ENCODE measurements at places on chromosomes 13 and 19.

GRCh38 chr19:28103921-28104320 is 1109.0 kb downstream of the UQCRFS1 start:
- DNase-seq: no peak

- no peak for DNase-seq
Observed at GRCh38 chr13:39773833-39774232, 118.4 kb downstream of the COG6 start.

DNA sequence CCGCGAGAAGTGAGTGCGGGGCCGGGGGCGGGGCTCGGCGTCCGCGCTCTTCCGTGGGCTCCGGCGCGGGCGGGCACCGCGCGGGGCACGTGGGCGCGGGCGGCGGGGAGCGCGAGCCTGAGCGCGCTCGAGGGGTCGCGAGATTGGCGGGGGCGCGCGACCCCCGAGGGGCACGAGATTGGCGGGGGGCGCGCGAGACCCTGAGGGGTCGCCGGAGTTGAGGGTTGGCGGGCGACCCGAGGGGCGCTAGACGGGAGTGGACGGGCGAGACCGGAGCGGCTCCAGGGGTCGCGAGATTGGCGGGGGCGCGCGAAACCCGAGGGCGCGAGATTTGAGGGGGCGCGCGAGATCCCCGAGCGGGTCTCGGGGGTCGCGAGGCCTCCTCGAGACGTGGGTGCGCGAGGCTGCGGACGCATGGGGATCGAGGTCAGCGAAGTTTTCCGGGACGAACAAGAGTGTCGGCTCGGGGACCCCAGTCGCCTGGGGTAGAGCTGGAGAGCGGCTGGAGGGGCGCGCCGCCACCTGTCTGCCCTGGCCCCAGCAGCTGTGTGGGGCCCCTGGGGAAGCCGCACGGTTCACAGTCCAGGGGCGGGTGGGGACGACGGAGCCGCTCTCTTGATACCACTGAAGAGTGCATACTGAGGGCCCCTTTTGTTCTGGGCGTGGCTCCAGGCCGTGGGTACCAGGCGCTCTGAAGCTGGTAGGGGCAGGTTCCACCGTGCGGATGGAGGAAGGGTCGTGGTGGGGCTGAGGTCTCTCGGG is 682 bp downstream of the SSBP4 start:
- DNase-seq: no peak

- DNase-seq: no peak
Observed at GRCh38 chr13:51093574-51093973, 17.5 kb downstream of the C13orf42 start.

- DNase-seq: no peak
Observed at GRCh38 chr19:2043961-2044708, 6.9 kb downstream of the MKNK2 start.

DNA sequence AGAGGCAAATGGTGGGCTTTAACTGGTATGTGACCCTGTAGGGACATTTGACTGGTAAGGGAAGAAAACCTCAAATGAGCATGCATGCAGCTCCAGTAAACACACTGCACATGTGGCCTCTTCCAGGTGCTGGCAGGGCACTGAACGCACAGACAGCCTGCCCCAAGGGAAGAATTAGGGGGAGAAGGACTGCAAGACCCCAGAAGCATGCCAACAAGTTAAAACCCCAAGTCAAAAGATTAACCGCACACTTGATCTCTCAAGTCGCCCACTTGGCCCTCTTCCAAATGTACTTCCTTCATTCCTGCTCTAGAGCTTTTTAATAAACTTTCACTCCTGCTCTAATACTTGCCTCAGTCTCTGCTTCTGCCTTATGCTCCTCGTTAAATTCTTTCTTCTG is 46.9 kb upstream of the SLITRK1 start:
- DNase-seq: no peak

GRCh38 chr19:42129399-42130253 is 2.6 kb downstream of the POU2F2 start:
- no peak for DNase-seq

DNA sequence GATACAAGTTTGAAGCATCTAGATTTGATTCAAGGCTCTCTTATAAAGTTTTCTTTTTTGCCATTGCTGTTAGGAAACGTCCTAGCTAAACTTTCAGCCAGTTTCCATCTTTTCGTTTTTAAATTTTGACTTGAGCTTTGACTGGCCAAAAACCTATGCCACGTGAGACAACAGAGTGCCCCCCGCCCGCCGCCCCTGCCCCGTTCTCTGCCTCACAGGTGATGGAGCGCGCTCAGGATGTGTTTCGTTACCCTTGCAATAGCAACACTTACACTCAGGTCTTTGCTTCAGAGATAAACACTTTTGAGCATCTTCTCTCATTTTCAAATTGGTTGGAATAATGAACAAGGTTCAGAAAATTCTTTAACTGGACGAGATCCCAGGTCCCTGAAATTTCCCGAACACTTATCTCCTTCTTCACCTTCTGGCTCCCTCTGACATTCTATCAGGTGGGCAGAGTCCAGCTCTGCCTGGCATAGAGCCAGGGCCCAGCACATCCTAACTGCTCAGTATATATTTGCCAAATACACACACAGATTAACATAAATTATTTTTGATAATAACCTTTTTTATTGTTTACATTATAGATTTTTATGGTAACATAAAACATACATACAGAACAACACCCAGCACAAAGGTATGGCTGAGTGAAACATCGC is 301.1 kb downstream of the IRS2 start:
- no peak for DNase-seq

- DNase-seq: no peak
Observed at GRCh38 chr19:29583196-29583999, 22.7 kb upstream of the POP4 start.

DNA sequence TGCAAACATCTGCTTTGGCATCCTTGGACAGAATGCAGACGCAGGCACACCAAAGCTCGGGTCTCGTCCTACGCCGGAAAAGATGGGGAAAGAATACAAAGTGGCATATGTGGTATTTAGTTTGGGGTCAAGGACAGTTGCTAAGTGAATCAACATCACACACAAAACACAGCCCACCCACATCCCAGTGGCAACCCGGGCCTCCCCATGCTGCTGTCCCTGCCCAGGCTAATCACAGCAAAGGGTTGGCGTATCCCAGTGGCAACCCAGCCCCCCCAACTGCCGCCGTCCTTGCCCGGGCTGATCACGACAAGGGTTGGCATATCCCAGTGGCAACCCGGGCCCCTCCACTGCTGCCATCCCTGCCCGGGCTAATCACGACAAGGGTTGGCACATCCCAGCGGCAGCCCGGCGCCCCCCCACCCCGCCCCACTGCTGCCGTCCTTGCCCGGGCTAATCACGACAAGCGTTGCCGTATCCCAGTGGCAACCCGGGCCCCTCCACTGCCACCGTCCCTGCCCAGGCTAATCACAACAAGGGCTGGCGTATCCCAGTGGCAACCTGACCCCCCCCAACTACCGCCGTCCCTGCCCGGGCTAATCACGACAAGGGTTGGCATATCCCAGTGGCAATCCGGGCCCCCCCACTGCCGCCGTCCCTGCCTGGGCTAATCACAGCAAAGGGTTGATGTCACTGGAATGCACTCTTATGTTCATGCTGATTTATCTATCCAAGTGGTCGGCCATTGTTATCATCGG is 167.8 kb upstream of the SOX1 start:
- DNase-seq: no peak

- no peak for DNase-seq
Observed at GRCh38 chr19:47352095-47352494, 3.0 kb downstream of the DHX34 start.

DNA sequence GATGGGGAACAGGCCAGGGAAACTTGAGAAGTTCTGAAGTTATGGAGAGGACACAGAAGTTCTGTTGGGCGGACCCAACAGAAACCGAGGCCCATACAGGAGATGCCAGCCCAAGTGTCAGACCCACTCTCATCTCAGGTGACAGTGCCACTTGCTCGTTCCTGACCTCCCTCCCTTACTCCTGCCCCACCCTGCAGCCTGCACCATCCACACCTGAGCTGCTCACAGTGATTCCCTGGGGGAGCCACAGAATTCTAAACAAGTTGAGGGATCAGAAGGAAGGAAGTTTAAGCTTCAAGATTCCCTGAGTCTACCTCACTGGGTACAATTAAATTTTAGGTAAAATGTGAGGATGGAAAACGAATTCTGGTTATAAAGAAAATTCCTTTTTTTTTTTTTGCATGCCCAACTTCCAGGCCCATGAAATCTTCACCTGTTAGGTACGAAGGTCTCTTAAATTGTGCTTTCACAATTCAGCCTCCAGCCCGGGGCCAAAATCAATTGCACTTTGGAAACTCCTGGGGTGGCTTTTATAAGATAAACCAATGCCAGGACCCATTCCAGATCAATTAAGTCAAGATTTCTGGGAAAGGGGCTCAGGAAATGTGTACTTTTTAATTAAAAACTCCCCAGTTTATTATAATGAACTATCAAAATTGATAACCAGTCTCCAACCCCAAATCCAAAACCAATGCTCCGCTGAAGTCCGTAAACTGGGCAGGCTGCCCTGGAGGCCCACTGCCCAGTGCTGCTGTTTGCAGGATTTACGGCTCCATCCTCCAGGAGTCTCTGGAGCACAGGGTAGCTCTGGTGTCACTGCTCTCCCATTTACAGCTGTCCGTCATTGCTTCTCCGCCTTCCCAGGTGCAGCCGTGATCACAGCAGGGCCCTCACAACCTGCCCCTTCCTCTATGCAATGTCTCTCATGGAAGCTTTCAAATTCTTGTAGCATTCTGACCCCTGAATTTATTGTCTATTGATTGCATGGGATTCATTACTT is 643.5 kb downstream of the UQCRFS1 start:
- DNase-seq: no peak

DNA sequence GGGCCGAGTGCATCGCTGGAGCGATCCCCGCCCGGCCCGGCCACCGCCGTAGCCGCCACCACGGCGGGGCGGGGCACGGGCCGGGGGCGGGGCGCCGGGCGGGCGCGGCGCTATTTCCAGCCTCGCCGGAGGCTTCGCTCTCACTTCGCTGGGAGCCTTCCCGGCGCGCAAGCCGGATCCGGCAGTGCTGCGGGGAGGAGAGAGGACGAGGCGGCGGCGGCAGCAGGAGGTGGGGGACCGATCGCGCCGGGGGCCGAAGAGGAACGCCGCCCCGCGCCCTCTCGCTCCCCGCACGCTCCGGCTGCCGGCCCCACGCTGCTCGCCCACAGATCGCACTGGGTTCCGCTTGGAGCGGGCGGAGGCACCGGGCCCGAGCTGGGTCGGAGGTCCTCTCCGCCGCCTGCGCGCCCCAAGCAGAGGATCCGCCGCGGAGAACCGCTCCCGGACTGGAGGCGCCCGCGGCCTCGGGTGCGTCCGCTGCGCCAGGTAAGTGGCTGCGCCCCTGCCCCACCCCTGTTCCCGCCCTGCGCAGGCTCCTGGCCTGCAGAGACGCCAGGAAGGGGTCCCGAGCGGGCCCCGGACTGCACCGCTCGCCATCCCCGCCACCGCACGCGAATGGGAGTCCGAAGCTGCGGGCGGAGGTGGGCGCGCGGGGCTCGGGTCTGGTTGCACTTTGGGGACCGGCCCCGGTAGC is at the start of gene CHST8:
Gene CHST8 (plus strand): TSS at position 143 of the 694 bp plus-strand sequence. CDS start 67,309 bp downstream, outside the sequence.
- DNase-seq: no peak

DNA sequence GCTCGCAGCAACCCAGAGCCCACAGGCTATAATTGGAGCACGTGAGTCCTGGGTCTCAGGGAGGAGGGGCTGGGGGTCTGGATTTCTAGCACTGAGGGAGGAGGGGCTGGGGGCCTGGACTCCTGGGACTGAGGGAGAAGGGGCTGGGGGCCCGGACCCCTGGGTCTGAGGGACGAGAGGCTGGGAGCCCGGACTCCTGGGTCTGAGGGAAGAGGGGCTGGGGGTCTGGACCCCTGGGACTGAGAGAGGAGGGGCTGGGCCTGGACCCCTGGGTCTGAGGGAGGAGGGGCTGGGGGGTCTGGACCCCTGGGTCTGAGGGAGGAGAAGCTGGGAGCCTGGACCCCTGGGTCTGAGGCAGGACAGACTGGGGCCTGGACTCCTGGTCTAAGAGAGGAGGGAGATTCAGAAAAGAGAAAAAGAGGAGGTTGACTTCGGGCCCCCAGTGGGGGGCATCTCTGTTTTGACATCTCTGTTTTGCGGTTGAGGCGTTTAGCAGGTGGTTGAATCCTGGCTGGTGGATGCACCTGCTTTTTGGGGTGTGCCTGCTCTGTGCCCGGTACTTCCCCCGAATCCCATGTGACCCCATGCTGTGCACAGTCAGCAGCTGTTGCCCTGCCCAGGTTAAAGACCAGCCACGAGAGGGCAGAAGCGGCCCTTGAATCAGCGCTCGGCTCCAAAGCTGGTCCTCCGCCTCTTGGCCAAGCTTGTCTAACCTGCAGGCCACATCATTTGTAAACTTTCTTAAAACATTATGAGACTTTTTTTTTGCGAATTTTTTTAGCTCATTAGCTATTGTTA is 10.5 kb downstream of the PVR start:
- no peak for DNase-seq

GRCh38 chr13:78599645-78600279 is 3.6 kb downstream of the POU4F1 start:
- DNase-seq: no peak
